T-helper 2 cell (primary cell): ENCODE measurements at places on chromosomes 6 and 20.

GRCh38 chr6:170584954-170585498 lies 589 bp upstream of the PDCD2 start:
- peak; percentile 7 for DNase-seq

DNA sequence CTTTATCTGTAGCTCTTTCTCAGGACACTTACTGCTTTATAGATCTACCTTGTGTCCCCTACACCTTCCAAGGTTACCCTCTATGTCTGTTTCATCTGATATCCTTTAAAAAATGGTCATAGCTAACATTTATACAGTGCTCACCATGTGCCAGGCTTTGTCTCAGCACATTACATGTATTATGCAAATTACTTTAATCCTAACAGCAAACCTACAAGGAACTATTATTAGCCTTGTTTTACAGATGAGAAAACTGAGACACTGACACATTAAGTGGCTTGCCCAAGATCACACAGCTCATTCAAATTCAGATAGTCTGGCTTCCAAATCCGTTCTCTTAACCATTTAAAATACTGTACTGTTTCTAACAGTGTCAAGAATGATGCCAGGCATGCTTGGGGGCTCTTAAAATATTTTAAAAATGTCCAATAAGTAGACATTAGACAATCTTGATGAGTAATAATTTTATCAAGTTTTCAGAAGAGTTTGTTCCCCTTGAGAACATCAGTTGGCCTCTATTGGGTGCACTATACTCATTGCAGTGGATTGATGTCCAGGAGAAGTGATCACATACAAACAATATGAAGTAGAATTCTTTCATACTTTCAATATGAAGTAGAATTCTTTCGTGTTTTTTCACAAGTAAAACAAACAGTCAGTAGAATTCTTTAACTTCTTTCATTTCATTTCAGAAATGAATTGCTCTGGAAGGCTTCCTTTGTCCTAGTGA lies 69.6 kb downstream of the DNAH8 start:
- DNase-seq = no peak

DNA sequence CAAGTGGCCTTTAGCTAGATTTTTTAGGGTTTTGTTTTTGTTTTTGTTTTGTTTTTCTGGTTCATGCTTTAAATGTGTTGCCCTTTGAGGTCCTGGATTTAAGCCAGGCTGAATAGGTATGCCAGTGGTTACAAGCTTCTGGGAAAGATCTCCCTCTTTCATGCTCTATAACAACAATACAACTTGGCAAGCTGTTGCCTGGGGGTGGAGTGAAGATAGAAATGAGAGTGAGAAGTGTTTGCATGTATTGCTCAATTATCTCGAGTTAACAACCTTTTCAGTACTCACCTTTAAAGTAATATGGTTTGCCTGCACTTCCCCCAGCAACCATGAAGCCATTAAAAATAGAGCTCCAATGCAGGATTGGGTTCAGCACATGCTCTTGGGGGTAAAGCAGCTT lies 19.2 kb upstream of the HAO1 start:
- no peak for DNase-seq

DNA sequence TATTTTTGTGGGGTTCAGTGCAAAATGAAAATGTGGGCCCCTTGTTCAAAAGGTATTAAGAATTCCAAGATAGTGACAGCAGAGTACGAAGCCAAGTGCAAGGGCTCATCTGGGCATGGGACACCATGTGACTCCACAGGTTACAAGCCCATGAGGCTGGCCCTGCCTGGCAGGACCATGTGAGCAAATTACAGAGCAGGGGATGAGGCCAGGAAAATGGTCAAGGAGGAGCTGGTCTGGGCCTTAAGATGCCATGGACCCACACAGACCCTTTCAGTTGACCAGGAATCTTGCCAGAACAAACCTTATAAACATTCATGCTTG lies 86.9 kb downstream of the SNX5 start:
- no peak for DNase-seq

DNA sequence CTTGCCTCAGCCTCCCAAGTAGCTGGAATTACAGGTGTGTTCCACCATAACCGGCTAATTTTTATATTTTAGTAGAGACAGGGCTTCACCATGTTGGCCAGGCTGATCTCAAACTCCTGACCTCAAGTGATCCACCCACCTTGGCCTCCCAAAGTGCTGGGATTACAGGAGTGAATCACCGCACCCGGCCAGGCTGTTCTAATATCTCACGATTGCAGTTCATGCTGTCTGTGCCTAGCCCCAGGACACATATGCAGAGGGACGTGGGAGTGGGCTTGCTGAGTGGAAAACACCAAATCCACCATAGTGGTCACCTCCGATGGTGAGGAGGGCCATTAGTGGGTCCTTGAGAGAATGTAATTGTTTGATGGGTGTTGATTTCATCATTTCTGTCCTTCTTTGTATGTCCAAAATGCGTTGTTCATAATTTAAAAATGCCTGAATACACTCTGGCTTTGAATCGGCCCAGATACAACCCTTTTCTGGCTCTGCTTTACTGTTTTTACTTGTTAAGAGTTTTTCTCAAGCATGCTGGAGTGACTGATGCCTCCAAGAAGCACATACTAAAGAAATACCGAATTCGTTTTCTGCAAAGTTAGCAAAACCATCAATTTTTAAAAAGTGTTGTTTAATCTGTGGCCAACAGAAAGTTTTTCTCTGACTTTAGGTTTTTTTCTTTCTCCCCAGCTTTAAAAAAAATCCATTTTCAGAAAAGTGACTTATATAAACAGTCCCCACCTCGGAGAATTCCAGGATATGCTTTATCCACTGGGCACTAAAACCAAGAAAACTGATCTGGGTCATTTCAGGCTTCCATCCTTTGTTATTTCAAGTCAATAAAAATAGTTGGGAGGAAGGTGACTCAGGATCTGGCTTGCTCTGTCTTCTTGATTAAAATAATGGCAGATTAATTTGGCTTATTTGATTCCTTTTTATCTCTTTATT lies 18.8 kb upstream of the RALGAPA2 start:
- DNase-seq = no peak

DNA sequence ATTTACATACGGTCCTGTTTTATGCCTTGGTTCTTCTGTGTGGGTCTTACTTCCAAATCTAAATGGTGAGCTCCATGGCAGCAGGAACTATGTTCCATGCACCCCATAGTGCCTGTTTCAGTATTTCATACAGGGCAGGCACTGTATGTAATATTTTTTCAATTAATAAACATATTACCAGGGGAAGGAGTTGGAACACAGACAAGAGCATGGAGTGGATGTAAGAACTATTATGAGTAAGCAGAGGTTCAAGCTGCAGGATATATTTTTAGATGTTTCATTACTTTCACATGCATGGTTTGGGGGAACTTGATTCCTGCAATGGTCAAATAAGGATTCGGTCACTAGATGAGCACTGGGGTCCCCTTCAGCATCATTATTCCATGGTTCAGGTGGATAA lies 108.3 kb downstream of the KIF13A start:
- DNase-seq = no peak

DNA sequence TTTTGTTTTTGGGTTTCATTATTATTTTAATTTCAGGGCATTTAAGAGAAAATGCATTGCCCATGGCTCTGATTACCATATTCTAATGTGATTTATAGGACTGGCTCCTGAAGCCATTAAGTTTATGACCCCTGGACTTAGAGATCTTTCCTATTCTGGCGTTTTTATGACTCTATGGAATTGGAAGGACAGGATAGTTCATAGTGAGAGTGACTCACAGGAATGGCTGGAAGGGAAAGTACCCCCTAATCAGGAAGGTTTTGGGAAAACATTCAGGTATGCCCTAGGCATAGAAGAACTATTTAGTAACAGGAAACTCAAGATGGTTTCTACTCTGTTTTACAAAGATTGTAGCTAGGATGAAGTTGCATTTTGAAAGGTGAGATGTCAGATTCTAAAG lies 108.6 kb upstream of the SLC2A12 start:
- no peak for DNase-seq

GRCh38 chr20:50804437-50805348 lies 9.8 kb downstream of the BCAS4 start:
- no peak for DNase-seq

DNA sequence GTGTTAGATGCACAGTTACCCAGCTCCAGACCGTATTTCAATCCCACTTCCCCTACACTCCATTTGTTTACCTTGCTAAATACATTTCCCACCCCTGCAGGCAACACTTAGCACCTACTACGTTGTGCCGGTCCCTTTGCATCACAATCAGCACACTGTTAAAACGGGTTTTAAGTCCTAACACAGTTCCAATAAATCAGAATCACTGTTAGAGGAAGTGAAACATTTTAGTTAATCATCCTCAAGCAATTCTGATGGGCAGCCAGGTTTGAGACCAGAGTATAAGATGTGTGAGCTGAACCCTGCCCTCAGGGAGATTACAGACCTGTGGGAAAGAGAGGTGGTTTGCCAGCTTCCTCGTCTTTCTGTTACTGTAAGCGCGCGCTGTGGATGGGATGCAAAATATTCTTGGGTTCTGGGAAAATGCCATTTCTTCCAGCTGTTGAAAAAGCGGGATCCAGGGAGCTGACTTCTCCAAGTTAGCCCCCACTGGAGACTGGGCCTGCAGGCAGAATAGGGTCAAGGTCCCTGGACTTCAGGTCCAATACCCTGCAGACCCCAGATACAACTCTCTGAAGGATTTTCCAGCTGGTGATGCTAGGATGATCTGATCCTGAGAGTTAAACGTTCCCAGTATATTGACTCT lies 3.1 kb downstream of the ZCCHC3 start:
- no peak for DNase-seq

DNA sequence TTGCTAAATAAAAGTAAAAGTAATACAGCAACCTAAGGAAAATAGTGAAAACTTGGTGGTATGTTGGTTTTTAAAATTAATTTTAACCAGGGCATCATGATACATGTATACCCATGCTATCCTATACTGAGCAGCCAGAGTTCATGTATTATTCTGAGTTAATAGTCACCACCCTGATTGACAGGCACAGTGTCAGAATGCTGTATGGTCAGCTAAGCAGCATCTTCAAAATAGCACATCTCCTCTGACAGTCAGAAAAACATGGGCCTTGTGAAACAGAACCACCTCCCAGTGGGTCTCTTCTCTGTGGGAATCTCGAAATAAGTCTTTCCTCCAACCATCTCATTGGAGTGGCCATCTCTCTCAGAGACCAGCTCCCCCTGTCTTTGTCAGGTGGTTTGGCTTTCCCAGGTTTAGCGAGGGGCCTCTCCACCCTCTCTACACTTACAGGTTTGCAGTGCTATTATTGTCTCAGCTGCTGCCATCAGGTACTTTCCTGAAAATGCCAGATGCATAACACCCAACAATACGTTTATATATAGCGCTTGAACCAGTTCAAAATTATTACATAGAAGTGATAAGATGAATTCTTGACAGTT lies 47.1 kb upstream of the RNF8 start:
- no peak for DNase-seq

- DNase-seq = no peak
These were observed 964 bp downstream of the RPL10A start for GRCh38 chr6:35468980-35469750.

- DNase-seq = no peak
These were observed 29.4 kb downstream of the HTR1B start for GRCh38 chr6:77433888-77434287.

- no peak for DNase-seq
These were observed 166.0 kb downstream of the PREX1 start for GRCh38 chr20:48661575-48662455.

- no peak for DNase-seq
These were observed 180.2 kb downstream of the PACRG start for GRCh38 chr6:162907876-162908481.

- DNase-seq = no peak
These were observed 5.7 kb downstream of the HELZ2 start for GRCh38 chr20:63568170-63568981.
